ENCODE measurements at places on chromosomes 2 and 18. TPM values are rescaled to one million over a fixed set of nuclear protein-coding genes. Genes with fewer than 3 reads are reported as not detected.

The DRC1 gene
- not detected for total RNA-seq

The PDE1A gene
- total RNA-seq: 90.7 TPM

The CFAP221 gene
- total RNA-seq: not detected

The GCKR gene
- total RNA-seq: not detected

The OTOS gene
- total RNA-seq: not detected

The LYG2 gene
- not detected for total RNA-seq

The DHRS9 gene
- total RNA-seq: 51.2 TPM

The EMX1 gene
- total RNA-seq: not detected

The ARHGEF33 gene
- total RNA-seq: 0.09 TPM

The MGAT4A gene
- 0.68 TPM for total RNA-seq

The REV1 gene
- total RNA-seq: 18.8 TPM

The GKN1 gene
- not detected for total RNA-seq

The GDF7 gene
- total RNA-seq: 0.09 TPM

The ITM2C gene
- total RNA-seq: 220 TPM

The CCDC85A gene
- 0.43 TPM for total RNA-seq
